ENCODE measurements at places on chromosomes 7 and 10.

DNA sequence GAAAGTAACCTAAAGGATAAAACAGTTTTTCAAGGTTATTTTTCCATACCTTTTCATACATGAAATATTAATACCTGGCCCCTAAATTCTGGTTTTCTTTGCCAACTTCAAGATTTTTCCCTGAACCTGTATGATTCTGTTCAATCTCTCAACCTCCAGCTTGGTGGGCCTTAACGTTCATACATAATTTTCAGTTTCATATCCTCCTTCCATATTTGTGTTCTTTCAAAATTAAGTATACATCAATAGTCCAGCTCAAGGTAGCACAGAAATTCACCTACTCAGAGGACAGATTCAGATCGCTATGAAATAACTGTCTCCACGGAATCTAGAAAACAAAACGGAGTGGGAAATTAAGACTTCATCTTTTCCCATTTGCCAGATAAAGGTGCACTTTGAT is 505.8 kb upstream of the GHITM start:
- no peak for DNase-seq

- no peak for DNase-seq
Observed at GRCh38 chr10:103472005-103472404, 7.0 kb downstream of the CALHM3 start.

GRCh38 chr10:17872191-17873091 is 63.3 kb downstream of the MRC1 start:
- no peak for DNase-seq

DNA sequence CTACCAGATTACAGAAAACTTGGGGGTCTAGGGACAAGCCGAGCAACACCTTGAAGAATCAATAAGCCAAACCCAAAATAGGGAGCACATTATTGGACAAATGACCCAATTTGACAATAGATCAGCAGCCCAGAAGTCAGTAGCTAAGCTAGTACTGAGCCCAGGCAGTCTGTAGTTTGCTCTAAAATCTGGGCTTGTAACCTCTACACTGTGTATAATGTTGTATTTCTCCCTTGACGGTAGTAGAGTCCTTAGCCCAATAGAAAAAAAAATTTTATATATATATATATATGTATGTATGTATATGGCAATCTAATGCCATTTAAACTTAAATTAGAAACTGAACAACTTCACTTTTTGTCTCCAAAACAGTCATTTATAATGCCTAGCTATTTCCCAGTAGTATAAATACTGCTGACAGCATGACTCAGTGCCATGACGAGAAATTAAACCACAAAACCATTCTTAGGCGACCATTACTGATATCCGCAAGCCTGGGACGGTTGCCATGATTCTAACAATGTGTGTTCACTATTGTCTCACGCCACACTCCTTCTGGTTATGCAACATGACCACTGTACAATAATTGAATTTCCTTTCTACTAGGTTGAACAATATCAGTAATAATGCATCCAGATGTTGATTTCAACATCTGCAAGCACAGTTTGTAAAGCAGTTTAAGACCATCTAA is 110.5 kb downstream of the IPMK start:
- DNase-seq = no peak

- no peak for DNase-seq
Observed at GRCh38 chr7:106855540-106856132, 9.4 kb upstream of the PIK3CG start.

- DNase-seq = no peak
Observed at GRCh38 chr10:79304479-79305087, 42.7 kb upstream of the PPIF start.

- peak; percentile 61 for DNase-seq
Observed at GRCh38 chr10:60573336-60573735, 183.7 kb upstream of the ANK3 start.

GRCh38 chr10:122323941-122324675 is 50.4 kb upstream of the PLEKHA1 start:
- DNase-seq = no peak

DNA sequence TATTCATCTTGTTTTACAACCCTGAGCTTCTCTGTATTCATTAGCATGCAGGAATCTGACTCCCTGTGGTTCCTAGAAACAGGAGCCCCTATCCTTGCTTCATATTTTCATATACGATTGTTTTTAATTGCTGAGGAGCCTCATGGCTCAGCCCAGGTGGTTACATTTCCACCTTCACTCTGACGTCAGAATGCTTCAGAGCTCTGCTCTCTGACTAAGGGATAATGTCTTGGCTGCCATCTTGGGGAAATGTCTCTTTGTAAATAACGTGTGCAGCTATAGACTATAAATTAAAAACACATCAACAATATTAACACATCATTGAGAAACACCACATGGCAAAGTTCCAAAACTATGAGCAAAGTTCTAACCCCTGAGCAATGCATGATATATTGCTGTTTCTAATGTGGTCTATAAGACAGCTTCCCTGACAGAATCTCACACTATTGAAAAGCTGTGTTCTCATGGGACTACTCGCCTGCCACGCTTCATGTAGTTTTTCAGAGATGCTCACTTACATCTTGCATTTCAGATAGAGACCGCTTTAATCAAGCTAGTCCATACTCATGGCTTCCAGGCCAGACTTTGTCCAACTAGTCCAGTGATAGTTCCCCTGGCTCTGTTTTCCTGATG is 227.0 kb downstream of the SORCS3 start:
- no peak for DNase-seq

DNA sequence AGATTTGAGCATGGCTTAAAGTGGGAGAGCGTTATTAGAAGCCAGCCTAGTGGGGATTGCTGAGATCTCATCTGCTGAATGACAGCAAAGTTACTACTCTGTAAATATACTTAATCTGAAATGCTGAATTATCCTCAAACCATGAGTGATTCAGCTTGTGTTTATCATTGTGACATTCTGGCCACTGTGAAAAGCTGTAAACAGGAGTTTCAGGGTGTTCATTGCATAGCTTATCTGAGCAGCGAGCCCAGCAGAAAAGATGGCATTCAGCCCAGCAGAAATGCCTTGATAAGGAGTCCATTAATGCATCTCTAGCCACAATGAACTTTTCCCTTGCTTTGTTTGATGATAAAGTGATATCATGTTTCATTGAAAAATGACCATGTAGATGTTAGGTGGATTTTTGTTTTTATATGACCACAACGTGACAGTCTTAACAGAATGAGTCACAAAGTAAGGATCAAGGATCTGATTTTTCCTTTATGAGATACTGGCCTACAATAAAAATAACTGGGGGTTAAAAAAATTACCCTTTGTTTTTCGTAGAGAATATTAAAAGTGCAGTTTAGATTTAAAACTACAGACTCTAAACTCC is 7.8 kb downstream of the TES start:
- DNase-seq = no peak
